ENCODE measurements at places on chromosomes 12 and 14. TPM values are rescaled to one million over a fixed set of nuclear protein-coding genes. Genes with fewer than 3 reads are reported as not detected.

The E2F7 gene
- 0.29 TPM for total RNA-seq

The SDS gene
- 2.4 TPM for total RNA-seq

The DEGS2 gene
- total RNA-seq: 1.7 TPM

The IRAK3 gene
- 44.6 TPM for total RNA-seq

The ASIC1 gene
- total RNA-seq: 0.35 TPM

The LRFN5 gene
- total RNA-seq: 1.0 TPM

The ESPL1 gene
- 0.35 TPM for total RNA-seq

The CLEC1B gene
- total RNA-seq: not detected

The PSMA6 gene
- 157 TPM for total RNA-seq

DNA sequence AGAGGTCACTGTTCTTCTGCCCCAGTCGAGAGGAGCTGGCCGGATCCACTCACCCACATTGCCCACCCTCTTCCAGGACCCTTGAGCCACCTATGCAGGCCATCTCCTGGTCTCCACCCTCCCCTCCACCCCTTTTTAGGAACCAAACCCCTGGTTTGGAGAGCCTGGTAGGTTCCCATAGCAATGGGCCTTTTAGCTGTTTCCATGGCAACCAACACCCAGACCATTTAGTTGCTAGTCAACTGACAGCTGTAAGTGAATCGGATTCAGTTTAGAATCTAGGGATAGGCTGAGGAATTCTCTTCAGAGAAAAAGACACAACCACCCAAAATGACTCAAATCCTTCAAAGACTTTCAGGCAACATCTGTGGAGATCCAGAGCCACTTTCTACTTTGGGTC lies 16.5 kb downstream of the NPC2 start:
- DNase-seq: no peak

GRCh38 chr14:70527501-70528105 lies 7.2 kb downstream of the ADAM20 start:
- no peak for DNase-seq

DNA sequence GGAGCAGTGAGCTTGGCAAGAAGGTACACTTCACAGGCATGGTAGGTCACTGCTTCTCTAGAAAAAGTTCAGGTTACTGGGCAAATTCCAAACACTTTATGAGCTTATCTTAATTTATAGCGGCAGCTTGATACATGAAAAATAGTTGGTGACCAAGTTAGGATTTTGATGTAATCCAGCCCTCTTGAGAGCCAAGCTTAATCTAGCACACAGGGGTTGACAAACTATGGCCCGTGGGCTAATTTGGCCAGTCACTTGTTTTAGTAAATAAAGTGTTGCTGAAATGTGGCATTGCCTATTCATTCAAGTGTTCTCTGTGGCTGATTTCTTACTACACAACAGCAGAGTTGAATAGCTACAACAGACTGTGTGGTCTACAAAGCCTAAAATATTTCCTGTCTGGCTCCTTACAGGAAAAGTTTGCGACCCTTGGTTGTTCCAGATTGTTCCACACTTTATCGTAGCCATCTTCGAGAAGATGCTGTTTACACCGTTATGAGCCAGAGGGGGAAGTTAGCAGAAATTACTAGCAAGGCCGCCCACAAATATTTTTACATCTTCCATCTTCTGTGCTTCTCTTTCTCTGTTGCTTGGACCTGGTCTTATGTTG lies 120.9 kb downstream of the DAAM1 start:
- DNase-seq: no peak

DNA sequence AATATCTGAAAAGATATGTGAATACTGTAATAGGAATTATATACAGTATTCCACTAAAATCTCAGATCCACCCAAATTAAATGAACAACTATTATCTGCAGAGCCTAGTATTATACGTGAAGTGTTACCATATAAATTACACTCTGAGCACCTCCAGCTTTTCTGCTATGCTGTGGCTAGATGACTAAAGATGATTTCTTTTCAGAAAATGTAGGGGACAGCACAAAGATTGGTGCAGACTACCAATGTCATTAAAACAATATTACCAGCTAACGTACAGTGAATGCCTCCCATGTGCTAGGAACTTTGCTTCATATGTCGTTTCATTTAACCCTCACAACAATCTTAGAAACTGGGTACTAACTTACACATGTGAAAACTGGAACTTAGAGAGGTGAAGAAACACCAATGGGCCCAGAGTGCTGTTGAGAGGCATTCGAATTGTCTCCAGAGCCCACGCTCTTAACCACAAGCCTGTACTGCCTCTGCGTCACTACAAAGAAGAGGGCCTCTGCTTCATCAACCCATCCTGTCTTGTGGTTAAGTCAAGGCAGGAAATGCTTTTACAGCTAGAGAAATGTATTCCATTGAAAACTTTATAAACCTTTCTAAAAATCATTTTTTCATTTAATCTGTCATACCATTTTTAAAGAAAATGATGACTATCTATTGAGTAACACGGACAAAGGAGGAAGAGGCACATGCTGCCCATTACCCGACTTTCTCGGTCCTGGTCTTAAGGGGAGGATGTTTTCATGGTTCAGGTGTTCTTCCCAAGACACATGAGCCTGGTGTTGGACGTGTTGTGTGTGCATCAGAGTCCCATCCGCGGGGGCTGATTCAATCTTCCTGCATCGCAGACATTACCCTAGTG lies 1.3 kb downstream of the GPR65 start:
- DNase-seq: no peak

GRCh38 chr12:114684098-114684869 lies at the start of gene TBX3:
TSS of gene TBX3 (minus strand) at chr12:114684175. CDS start at chr12:114683200, 975 bp downstream.
- peak; percentile 89 for DNase-seq

DNA sequence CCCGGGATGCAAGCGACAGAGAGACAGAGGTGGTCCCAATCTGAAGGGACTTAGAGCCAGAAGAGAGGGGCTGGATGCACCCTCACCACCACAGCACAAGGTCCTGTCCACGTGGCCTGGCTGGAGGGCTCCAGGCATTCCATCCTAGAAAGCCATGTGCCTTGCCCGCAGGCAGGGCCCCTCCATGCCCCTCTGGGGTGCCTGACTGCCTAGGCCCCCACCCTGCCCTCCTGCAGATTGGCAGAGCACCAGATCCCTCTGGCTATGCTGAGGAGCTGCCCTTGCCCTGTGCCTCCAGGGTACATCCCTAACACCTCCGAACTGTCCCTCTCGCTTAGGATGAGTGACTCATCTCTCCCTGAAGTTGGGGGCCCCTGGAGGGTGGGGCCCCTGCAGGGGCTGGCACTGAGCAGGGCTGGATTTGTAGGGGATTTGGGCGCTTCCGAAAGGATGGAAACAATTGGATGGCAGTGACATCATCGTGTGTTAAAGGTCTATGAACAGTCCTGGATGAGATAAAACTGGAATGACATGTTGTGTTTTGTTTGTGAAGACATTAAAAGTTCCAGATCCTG lies 50.9 kb downstream of the CHGA start:
- DNase-seq: no peak

GRCh38 chr12:107584563-107584962 lies 101.0 kb upstream of the PWP1 start:
- no peak for DNase-seq

- DNase-seq: no peak
Observed at GRCh38 chr14:97638864-97639263, 841.7 kb downstream of the VRK1 start.

DNA sequence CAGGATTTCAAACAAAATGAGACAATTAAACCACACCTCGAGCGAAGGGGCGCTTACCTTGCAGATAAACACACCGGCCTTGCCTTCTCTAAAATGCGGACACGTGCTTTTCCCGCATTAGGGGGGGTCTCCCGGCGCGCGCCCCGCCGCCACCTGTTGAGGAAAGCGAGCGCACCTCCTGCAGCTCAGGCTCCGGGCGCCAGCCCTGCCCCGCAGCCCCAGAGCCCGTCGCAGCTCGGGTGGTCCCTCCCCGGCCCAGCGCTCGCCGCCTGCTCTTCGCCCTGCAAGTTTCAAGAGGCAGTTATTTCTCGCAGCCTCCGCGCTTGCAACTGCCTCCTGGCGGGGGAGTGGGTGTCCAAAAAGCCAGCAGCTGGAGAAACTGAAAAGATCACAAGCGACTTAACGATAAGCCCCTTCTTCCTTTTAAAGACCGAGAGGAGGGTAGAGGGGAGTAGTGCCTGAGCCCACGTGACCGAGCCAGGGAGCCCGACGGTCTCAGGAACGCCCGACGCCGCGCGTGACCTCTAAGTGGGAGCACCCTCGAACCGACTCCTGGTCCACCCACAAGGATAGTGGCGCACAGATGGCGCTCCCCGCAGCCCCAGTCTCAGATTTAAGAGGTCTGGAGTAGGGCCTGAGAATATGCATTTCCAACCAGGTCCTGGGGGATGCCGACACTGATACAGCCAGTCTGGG lies at the start of gene ESR2:
Gene ESR2, minus strand, starts transcription at position 396 of the 696 bp plus-strand sequence. CDS start 11,386 bp downstream, outside the sequence.
- DNase-seq: peak; percentile 65

GRCh38 chr14:91253795-91254323 lies 9.4 kb upstream of the GPR68 start:
- DNase-seq: no peak

GRCh38 chr14:34111953-34112352 lies 161.1 kb upstream of the EGLN3 start:
- DNase-seq: no peak

- no peak for DNase-seq
Observed at GRCh38 chr14:71103662-71104484, 196.6 kb downstream of the PCNX1 start.

DNA sequence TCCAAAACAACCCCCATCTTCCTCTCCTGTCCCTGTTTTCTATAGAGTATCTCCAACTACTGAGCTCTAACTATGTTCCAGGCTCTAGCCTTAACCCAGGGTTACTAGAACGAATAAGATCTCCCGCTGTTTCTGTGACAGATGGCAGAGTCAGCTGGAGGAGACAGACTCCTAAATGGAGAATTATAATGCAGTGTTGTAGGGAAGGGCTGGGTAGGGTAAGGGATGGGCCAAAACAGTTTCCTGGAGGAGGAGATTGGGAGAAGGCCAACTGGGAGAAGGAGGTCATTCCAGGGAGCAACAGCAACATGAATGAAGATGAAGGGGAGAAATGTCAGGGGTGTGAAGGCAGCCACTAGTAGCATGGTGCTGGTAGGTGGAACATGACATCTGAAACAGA lies 73.4 kb upstream of the ANO4 start:
- DNase-seq: no peak

DNA sequence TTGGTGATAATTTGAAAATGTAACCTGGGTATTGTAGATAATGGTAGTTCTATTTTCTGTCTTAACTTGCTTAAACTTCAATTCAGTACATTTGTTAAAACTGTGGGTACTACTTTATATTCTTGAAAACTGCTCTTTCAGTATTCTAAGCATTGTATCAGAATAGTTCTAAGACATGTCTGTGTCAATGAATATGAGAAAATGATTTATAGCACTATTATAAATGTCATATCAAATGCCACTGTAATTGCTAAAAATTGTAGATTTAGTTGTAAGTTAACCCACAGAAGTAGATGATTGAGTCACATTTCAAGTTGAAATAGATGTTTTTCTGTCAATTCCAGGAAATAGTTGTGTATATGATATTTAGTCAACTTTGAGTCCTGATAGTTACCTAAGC lies 2.4 kb downstream of the NAA30 start:
- no peak for DNase-seq

GRCh38 chr12:109579639-109580038 lies 6.0 kb downstream of the MVK start:
- no peak for DNase-seq

DNA sequence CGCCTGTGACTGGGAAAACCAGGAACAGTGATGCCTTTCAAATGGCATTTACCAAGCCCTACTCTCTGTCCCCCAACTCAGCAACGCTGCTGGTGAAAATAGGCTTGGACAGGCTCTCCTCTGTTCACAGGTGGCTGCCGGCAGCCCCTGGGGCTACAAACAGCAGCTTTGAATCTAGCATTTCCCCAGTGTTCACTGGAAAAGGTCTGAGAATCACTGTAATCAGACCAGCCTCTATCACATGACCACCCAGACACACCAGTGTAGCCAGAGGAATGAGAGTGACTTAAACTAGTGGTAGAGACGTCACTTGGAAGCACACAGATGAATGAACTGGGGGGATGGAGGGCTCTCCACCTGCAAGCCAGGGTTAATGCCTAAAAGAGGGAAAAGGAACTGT lies 151.8 kb downstream of the FOXN3 start:
- DNase-seq: no peak

DNA sequence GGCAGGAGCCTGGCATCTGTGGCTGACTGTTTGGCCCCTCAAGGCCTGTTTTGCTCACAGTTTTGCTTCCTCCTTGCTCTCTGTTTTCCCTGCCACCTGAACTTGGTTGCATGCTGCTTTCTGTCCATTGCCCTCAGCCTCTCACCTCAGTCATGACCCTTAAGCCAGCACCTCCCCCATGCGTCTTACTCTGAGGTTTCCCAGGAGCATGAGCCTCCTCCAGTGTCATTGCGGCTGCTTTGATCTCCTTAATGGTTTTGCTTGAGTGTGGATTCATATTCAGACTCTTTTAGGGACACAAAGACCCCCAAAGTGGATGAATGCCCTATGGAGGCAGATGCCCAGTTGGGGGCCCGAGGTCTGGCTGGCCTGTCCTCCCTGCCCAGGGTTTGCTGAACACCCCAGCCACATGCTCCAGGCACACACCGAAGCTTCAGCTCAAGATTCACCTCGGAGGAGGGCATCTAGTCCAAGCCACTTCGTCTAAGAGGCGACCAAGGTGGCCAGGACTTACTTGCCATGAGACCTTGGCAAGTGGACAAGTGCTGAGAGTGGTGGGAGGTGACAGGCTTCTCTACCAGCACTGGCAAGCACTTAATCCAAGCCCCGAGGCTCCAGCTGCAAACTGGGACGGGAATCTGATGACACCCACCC lies 95.4 kb upstream of the DIO3 start:
- DNase-seq: peak; percentile 52

- no peak for DNase-seq
Observed at GRCh38 chr12:4518106-4518728, 20.5 kb upstream of the RAD51AP1 start.

- no peak for DNase-seq
Observed at GRCh38 chr12:64600164-64600561, 10.1 kb upstream of the RASSF3 start.

- peak; percentile 72 for DNase-seq
Observed at GRCh38 chr14:65156568-65157366, 54.5 kb upstream of the MAX start.

DNA sequence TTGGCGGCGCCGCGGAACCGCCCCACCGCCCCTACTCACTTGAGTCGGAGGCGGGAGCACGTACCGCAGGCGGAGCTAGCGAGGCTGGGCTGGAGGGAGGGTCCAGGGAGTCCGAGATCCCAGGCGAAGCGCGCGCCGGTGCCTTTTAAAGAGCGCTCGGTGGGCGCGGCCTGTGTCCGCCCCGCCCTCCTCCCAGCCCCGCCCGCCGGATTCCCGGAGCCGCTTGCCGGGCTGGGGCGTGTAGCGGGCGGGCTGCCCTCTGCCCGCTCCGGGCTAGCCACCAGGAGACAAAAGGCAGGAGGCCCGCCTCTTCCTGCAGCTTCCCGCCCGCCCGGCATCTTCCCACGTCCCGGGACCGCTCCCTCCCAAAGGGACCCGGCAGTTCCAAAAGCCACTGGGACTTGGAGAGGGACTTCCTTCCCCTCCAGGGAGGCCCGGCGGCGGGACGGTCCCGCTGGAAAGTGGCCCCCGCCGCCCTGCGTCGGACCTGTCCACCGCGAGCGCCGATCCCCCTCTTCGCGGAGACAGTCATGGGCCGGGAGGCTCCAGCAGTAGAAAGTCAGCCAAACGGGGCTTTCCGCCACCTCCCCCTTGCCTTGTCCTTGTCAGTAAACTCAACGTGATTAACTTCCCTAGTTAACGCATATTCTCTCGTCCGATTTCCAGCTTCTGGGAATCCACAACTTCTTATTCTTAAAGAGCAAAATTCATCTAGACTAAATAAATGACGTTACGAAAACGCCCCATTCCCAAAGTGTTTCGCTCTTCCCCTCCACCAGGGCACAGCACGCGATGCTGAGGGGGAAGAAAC lies at the start of gene CSRP2:
Gene CSRP2, minus strand, starts transcription at position 121 of the 811 bp plus-strand sequence. CDS start 12,759 bp downstream, outside the sequence.
- peak; percentile 93 for DNase-seq

Data from upper lobe of right lung (tissue), 1 donor.